Hypothalamus (tissue), 51 donors: ENCODE measurements at places on chromosomes 4 and X.

- no peak for DNase-seq
Observed at GRCh38 chr4:186557486-186557885, 2.1 kb upstream of the MTNR1A start.

GRCh38 chr4:169338241-169338640 is 67.5 kb upstream of the SH3RF1 start:
- DNase-seq = no peak

DNA sequence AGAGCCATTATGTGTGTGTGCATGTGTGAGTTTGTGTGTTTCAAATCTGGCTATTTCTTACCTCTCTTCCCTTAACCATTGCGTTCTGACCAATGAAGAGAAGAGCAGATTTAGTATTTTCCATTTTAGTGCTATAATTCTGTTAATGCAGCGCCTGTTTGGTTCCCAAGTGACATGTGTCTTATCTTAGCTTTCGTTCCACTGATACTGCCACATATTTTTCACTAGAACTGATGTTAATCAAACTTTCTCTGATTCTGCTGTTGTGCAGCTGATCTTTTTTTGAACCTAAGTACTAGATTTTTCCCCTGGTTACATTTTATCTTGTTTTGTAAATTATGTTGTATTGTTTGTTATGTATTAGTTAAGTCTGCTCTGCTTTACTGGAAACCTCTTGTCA is 152.9 kb upstream of the MID1 start:
- no peak for DNase-seq

DNA sequence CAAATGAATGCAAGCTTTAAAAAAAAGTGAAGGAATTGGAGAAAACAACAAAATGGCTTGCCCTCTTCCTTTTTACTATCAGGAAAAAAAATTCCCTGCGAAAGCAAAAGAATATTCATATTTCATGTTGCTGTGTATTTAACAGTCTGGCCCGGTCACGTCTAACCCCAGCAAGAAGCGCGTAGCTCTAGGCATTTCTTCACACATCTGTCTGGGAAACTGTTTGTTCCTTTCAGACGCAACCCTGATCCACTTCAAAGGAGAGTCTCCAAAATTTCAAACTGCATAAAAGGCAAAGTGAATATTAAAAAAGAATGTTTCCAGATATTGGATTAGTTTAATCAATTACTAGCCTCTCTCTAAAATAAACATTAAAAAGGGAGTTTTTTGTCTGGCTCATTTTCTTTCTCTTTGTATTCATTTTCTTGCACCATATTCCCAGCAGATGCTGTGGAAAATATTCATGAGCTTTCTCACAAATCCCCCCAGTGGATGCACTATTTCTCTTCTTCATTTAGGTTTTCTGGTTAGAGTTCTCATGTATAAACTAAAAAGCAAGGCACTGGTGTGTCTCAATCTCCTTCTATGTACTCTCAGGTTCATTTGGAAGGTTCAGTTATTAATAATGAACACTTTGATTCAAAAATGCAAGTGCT is 145.3 kb downstream of the MID1 start:
- DNase-seq = no peak

DNA sequence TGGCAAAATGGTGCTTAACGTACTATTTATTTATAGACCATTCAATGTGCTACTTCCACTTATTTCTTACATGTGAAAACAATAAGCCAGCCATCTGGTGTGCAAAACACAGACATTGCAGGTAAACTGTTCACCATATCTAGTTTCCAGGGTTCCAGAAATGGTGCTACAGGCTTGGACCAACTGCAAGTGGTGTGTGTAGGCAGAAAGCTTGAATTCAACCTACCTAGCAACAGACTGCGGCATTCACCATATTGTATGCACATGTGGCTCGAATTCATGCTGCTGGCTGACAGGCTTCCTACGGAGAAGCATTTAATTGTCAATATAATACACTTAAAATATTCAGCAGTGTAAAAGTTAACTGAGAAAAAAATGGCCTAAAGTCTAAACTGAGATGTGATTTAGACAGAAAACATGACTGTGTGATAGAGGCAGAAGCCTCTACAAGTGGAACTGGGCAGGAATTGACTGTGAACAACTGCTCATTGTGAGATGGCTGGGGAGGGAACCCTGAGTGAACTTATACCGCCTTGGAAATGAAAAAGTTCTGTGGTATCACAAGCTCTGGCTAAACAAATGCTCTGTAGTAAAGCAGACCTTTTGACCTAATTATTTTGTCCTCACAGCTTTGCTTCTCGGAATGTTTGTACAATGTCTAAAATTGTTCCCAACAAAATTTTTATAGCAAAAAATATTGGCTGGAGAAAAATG is 434.7 kb downstream of the GRIA2 start:
- no peak for DNase-seq

GRCh38 chr4:140837736-140838135 is 81.6 kb upstream of the TBC1D9 start:
- DNase-seq = no peak

- no peak for DNase-seq
Observed at GRCh38 chr4:8606476-8606875, 13.9 kb downstream of the CPZ start.

DNA sequence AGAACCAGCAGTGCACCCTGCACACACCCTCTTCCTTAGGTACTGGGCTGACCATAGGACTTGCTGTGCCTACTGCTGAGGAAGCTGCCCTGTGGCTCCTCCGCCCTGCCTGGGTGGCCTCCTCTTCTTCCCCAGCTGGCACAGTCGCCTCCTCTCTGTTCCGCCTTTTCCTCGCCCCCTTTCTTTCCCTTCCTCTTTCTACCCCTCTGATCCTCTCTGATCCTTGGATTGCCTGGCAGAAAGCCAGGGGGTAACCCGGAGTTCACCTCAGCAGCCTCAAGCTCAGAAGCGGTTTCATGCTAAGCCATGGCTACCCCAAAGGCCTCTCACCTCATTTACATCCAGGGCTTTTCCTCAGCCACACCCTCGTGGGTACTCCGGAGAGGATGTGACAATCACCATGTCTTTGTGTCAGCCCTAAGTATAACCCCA is 136.2 kb downstream of the SMIM20 start:
- no peak for DNase-seq

GRCh38 chrX:16239211-16239610 is 71.9 kb downstream of the MAGEB17 start:
- no peak for DNase-seq

DNA sequence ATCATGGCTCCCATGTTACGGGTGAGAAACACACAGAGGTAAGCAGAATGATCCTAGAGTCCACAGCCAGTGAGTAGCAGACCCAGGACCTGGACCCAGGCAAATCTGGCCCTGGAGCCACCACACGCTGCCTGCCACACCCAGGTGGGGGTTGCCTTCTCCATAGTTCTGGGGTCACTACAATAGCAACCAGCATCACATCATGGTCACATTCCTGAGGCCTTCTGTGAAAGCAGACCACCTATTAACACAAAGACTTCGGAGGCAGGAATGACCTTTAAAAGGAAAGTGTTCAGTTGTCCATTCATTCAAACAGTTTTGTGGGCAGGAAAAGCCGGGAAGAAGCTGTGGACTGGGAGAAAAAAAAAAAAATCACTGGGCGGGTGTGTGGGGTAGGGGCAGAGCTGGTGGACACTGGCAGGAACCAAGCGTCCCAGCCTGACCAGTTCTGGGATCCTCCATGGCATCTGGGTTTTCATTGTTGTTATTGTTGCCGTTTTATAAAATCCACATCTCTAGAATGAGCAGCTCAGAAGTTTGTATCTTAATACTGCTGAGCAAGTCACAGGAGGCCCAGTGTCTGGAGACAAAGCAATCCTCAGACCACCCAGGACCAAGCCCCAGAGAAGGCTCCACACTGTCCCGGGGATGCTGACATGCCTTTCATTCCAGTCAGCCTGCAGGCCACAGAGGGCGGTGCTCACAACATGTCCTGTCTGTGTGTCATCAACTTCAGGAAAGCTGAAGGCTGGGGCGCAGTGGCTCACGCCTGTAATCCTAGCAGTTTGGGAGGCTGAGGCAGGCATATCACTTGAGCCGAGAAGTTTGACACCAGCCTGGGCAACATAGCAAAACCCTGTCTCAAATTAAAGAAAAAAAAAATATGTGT is 67.0 kb downstream of the SEL1L3 start:
- no peak for DNase-seq

DNA sequence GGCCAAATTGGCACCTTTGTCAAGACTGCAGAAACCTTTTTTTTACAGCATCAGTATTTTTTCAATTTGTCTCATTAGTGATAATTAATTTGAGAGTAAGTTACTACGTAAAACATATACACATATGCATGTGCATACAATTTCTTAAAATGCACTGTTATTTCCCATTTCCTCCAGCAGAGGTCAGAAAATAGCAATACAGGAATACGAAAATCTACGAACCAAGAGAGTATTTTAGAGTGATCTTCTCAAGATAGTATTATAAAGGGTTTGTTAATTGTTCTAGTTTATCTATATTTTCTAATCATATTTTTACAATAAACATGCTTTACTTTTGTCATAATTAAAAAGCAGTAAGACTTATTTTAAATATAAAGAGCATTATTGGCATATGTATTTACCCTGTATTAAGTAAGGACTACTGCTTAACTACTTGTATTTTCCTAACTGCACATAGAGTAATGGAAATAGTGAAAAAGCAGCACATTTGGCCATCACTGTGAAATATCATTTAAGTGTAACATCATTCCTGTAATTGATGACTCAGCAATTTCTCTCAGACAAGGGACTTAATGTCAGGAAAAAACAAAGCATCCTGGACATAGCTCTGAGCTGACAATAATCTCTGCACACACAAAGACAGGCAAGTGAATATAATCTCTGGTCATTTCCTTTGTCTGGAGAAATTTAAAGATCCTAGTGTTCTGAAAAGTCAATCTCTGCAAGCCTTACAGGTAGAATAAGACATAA is 45.6 kb downstream of the MAOB start:
- DNase-seq = no peak
